ENCODE measurements at places on chromosomes 5 and 9. TPM values are rescaled to one million over a fixed set of nuclear protein-coding genes. Genes with fewer than 3 reads are reported as not detected.

DNA sequence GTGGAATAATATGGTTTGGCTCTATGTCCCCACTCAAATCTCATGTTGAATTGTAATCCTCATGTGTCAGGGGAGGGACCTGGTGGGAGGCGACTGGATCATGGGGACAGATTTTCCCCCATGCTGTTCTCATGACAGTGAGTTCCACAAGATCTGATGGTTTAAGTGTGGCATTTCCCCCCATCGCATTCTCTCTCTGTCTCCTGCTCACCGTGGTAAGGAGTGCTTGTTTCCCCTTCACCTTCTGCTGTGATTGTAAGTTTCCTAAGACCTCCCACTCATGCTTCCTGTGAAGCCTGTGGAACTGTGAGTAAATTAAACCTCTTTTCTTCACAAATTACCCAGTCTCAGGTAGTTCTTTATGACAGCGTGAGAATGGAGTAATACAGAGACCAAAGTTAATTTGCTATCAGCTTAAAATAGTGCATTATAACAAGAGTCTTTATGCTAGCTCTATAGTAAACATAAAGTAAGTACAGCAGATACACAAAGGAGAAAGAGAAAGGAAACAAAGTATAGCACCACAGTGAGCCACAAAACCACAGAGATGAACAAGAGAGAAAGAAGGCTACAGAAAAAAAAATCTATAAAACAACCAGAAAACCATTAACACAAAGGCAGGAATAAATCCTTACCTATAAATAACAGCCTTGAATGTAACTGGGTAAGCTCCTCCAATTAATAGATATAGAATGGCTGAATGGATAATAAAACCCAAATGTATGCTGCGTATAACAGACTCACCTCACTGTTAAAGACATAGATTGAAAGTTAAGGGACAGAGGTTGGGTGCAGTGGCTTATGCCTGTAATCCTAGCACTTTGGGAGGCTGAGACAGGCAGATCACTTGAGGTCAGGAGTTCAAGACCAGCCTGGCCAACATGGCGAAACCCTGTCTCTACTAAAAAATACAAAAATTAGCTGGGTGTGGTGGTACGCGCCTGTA, 39.7 kb downstream of the RAPGEF6 start:
- no peaks in the 10 kb centered on the region for H3K36me3 ChIP-seq
- peaks cover 37% of the 10 kb centered on the region for H3K4me1 ChIP-seq
- H3K27me3 ChIP-seq, result no peaks in the 10 kb centered on the region
- H3K4me3 ChIP-seq, result peak overlapping the region; percentile 60
- H3K27ac ChIP-seq, result peak overlapping the region; percentile 11

DNA sequence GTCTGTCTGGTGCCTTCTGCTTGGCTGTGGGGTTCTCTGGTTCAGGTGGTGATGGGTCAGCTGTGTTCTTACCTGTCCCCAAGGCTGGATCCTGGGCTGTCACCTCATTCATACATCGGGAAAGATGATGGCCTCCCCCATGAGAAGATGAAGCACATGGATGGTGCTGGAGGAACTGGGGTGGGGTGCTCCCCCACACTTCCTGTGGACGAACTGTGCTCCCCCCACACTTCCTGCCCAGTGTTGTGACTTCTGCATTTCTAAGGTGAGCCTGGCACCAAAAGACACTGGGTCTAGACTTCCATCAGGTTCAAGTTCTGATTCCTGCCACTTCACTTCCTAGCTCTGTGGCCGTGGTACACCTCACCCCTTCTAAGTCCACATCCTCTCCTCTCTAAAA, 4.3 kb upstream of the SURF6 start:
- peaks cover 45% of the 10 kb centered on the region for H3K4me1 ChIP-seq
- DNase-seq, result no peak
- no peaks in the 10 kb centered on the region for H3K27me3 ChIP-seq
- H3K36me3 ChIP-seq, result peaks cover 6% of the 10 kb centered on the region

GRCh38 chr5:68818057-68818695, 275.6 kb upstream of the SLC30A5 start:
- H3K27ac ChIP-seq, result no peak overlapping the region
- H3K4me3 ChIP-seq, result no peak overlapping the region
- peaks cover 37% of the 10 kb centered on the region for H3K27me3 ChIP-seq
- no peak for DNase-seq

DNA sequence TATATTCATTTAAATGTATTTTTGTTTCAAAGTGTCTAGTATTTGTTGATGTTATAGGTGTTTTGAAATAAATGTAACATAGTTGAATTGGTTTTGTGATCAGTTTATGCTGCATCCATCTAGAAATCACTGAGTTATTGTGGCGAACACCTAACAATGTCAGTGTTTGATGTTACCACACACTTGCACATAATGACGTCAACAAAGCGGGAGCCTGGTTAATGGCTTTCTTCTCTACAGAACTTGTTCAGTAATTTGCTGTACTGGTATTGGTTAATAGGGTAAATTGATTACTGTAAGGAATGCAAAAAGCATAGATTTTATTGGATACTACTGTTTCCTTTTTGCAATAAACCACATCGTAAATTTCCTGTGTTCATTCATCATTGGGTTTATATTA, 133.0 kb downstream of the ATG10 start:
- H3K4me3 ChIP-seq, result no peak overlapping the region
- no peak for DNase-seq
- H3K36me3 ChIP-seq, result no peaks in the 10 kb centered on the region

- peaks cover 7% of the 10 kb centered on the region for H3K27me3 ChIP-seq
- DNase-seq, result no peak
- H3K4me3 ChIP-seq, result no peak overlapping the region
These were observed 42.3 kb downstream of the FBXO4 start for GRCh38 chr5:41967401-41967800.

DNA sequence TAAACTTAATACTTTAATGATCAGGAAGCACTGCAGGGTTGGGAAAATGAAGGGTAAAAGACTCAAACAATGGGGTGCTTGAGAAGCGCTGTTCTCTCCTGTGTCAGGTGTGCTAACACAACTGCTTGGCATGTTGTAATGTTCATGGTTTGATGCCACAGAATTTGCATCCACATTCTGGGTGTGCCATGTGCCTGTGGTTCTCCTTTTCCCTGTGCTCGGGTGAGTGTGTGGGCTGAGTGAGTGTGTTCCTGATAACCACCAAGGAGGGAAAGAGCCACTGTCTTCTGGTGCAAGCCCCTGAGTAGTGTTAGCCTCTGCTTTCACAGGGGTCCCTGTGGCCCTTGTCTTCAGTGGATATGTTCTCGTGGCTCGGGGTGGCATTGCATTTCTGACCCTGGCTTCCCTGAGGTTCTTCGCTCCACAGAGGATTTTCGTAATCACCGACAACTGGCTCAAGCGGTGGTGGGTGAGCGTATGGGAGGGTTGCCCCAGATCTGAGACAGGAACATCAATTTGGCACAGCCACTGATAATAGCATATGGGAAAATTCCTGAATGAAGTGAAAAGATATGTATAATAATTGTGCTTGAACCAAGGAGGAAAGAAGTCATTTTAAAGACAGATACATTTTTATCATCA, 102.0 kb downstream of the MVB12B start:
- H3K4me1 ChIP-seq, result peaks cover 5% of the 10 kb centered on the region
- H3K27me3 ChIP-seq, result peaks cover 8% of the 10 kb centered on the region
- H3K27ac ChIP-seq, result no peak overlapping the region
- DNase-seq, result no peak

- no peak overlapping the region for H3K27ac ChIP-seq
- H3K27me3 ChIP-seq, result peaks cover 36% of the 10 kb centered on the region
- H3K4me3 ChIP-seq, result no peak overlapping the region
- peaks cover 6% of the 10 kb centered on the region for H3K4me1 ChIP-seq
These were observed 7.9 kb downstream of the PDE6A start for GRCh38 chr5:149936700-149937091.

DNA sequence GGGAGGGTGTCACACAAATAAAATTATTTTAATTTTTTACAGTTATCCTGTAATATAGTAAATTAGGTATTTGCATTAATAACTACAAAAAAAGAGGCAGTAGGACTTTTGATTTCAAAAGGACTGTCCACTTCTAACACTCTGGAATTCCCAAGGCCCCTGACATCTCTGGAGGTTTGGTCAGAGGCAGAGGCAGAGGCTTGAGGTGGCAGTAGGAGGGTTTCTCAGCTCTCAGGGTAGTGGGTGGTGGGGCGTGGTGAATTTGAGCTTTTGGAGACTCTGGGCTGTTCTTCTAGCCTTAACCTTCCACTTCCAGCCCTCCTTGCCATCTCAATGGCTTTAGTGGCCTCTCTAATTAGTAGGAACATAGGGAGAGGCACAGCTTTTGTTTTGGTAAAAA, 22.8 kb downstream of the ATOX1 start:
- no peaks in the 10 kb centered on the region for H3K27me3 ChIP-seq
- no peaks in the 10 kb centered on the region for H3K36me3 ChIP-seq
- H3K4me1 ChIP-seq, result peaks cover 18% of the 10 kb centered on the region
- no peak overlapping the region for H3K27ac ChIP-seq
- DNase-seq, result no peak

GRCh38 chr5:109614981-109615380, 74.7 kb upstream of the MAN2A1 start:
- no peak overlapping the region for H3K4me3 ChIP-seq
- H3K27ac ChIP-seq, result no peak overlapping the region
- no peaks in the 10 kb centered on the region for H3K36me3 ChIP-seq
- peaks cover 5% of the 10 kb centered on the region for H3K27me3 ChIP-seq
- H3K4me1 ChIP-seq, result no peaks in the 10 kb centered on the region

DNA sequence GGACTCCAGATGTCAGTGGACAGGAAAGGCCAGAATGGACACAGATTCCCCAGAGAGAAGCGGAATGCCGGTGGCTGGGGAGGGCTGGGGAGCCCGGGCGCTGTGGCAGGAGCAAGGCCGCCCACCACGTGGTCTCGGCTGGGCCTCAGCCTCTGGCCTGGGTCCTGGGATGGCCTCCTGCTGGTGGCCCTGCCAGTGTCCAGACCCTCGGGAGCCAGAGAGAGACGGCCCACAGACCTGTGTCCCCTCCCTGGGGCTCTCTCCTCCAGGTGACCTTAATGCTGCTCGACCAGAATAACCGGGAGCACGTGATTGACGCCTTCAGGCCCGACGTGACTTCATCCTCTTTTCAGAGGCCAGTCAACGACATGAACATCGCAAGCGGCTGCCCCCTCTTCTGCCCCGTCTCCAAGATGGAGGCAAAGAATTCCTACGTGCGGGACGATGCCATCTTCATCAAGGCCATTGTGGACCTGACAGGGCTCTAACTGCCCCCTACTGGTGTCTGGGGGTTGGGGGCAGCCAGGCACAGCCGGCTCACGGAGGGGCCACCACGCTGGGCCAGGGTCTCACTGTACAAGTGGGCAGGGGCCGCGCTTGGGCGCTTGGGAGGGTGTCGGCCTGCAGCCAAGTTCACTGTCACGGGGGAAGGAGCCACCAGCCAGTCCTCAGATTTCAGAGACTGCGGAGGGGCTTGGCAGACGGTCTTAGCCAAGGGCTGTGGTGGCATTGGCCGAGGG, 19.0 kb downstream of the FBXW5 start:
- no peaks in the 10 kb centered on the region for H3K27me3 ChIP-seq
- H3K4me1 ChIP-seq, result peaks cover 5% of the 10 kb centered on the region
- no peak overlapping the region for H3K27ac ChIP-seq
- no peak overlapping the region for H3K4me3 ChIP-seq
- DNase-seq, result no peak

DNA sequence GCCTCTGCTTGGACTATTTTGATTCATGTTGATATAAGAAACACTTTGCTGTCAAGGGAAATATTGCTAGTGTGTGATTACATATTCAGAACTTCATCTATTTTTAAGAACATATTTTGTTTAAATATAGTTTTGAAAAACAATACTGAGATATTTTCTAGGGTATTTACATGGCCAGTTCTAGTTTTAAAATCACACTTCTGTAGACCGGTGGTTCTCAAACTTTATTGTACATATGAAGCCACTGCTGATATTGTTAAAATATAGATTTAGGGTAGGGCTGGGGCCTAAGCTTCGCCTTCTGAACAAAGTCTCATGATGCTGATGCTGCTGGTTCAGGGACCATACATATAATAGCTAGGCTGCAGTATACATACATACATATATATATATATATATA, 1000.0 kb downstream of the PTPRD start:
- no peak overlapping the region for H3K4me3 ChIP-seq
- H3K27me3 ChIP-seq, result no peaks in the 10 kb centered on the region

DNA sequence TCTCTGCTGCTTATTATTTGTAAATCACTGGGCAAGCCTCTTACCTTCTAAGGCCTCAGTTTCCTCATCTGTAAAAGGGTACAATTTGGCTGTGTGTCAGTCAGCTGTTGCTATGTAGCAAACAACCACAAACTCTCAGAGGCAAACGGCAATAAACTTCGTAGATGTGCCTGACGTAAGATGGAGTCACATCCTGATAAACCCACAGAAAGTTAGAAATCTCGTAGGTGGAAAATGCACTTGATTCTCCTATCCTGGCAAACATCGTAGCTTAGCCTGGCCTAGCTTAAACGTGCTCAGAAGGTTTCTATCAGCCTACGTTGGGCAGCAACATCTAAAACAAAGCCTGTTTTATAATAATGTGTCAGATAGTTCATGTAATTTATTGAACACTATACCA, 35.0 kb upstream of the UNC5A start:
- H3K4me1 ChIP-seq, result peaks cover 3% of the 10 kb centered on the region
- H3K36me3 ChIP-seq, result no peaks in the 10 kb centered on the region
- peaks cover 29% of the 10 kb centered on the region for H3K27me3 ChIP-seq
- no peak overlapping the region for H3K4me3 ChIP-seq

DNA sequence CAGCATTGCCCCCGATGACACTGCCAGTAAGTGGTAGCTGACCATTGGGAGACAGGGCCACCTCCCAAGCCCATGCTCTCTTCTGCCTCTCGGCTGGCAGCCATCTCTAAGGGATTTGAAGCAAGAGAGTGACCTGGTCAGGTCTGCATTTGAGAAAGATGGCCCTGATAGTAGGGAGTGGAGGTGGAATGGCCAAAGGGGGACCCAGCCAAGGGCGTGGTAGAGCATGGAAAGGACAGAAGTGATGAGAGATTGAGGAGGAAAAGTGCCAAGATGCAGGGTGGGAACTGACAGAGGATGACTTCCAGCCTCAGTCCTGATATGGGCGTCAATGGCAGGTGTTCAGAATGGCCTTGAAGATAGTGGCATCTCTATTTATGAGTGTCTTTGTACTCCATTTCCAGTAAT, 9.0 kb downstream of the ABL1 start:
- DNase-seq, result no peak
- H3K4me1 ChIP-seq, result peaks cover 19% of the 10 kb centered on the region
- H3K4me3 ChIP-seq, result no peak overlapping the region
- no peaks in the 10 kb centered on the region for H3K36me3 ChIP-seq
- H3K27ac ChIP-seq, result no peak overlapping the region

DNA sequence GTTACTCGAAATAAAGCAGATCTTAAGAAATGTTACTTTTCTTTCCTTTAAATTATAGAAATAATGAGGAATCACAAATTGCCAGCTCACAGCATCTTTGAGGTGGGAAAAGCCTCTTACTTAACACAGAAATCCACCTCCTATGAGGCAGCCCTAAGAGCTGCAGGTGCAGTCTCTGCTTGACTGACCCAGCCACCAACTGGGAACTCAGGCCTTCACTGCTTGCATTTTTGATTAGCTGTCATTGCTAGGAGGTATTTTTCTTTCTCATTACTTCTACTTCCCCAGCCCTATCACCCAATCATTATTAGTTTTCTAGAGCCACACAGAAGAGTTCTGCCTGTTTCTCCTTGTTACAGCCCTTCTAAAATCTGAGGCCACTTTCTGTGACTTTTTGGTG, 416.5 kb upstream of the KLF4 start:
- H3K4me3 ChIP-seq, result no peak overlapping the region
- H3K36me3 ChIP-seq, result no peaks in the 10 kb centered on the region
- no peaks in the 10 kb centered on the region for H3K4me1 ChIP-seq
- no peak for DNase-seq

TUSC1 gene
- 0.56 TPM for total RNA-seq

GARIN3 gene
- not detected for total RNA-seq

RICTOR gene
- total RNA-seq, result 42.7 TPM

CAMK2A gene
- not detected for total RNA-seq

SLCO6A1 gene
- not detected for total RNA-seq

FAXDC2 gene
- total RNA-seq, result not detected

ECM2 gene
- total RNA-seq, result not detected

PCA3 gene
- total RNA-seq, result not detected

All from natural killer cell treated with Interleukin-12 subunit alpha and Interleukin-12 subunit beta and Interleukin-15 and Interleukin-18, amount 100 ng/mL, for 72 hours (primary cell).